ENCODE measurements at places on chromosomes 5 and 9. TPM values are rescaled to one million over a fixed set of nuclear protein-coding genes. Genes with fewer than 3 reads are reported as not detected.

Gene TLX3
- total RNA-seq = not detected

Gene NUDT12
- total RNA-seq = 34.8 TPM

Gene EQTN
- 1.6 TPM for total RNA-seq

GRCh38 chr5:65076251-65076869 is 307.6 kb downstream of the CWC27 start:
- DNase-seq = no peak

DNA sequence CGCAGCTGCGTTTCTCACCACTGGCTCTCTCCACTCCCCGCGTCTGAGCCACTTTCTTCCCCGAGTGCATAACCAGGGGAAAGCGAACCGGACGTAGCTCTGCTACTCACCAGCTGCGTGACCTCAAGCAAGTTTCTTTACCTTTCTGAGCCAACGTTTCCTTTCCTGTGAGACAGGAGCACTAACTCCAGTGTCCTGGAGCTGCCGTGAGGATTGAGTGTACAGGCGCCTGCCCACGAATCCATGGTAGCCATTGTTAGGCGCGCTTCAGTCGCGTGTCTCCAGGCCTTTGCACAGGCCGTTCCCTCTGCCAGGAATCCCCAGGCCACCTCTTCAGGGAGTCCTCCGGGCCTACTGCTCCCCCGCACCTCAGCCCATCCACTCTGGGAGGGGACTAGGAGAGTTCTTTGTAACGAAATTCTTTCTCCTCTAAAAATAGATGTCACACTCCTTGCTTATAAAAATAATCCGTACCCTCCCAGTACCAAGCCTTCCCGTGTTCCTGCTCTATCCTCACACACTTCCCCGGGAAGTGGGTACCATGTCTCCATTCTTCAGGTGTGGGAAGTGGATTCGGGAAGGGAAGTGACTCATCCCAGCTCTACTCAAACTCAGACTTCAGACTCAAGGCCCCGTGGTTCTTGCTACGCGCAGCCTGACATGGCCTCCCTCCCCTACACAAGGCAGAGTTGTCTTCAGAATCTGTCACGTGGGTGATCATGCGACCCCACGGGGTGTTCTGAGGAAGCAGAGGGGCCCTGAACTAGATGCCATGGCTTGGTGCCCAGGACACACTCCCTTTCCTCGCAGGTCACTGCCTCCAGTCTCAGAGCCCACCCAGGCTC is 16.1 kb upstream of the CRB2 start:
- DNase-seq = peak; percentile 67

- no peak for DNase-seq
Observed at GRCh38 chr9:89798547-89799120, 193.8 kb downstream of the GADD45G start.

DNA sequence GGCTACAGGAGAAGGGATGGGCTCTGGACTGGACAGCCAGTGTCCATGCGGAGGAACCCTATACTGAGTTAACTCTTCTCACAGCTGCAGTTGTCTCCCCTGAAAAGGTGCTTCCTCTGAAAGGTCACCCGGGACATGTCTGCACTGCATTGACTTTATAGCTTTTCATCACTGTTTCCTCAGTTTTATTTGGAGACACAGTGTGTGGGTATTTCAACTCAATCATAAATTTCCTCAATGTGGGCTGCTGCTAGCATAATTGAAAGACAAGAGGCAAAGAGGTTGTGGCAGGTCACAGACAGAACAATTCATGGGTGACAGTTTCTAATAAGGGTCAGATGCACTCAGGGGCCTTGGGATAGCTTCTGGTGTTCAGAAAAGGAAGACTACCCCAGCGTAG is 336.8 kb downstream of the KDM4C start:
- no peak for DNase-seq

GRCh38 chr5:37892586-37892985 is 52.7 kb upstream of the GDNF start:
- DNase-seq = no peak

DNA sequence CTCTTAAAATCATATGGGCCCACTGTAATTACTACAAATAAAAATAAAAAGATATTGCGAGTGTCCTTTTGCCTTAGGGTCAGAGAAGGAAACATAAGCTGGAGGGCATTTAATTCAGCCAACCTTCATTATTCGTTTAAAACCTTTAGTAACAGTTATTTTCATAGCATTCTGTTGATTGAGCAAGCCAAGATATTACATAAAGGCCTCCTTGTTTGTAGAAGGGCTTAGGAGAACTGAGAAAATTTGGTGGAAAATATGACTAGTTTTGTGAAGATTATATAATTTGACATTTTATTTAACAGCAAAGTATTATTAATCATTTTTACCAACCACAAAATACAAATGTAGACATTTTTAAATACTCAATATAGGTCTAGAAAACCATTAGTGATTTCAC is 62.2 kb downstream of the COX7C start:
- no peak for DNase-seq

- no peak for DNase-seq
Observed at GRCh38 chr5:81156732-81157131, 76.4 kb upstream of the CKMT2 start.

Data from occipital lobe (tissue), 3 donors.